Left cardiac atrium (tissue), 4 donors: ENCODE measurements at places on chromosomes 5 and 9. TPM values are rescaled to one million over a fixed set of nuclear protein-coding genes. Genes with fewer than 3 reads are reported as not detected.

DNA sequence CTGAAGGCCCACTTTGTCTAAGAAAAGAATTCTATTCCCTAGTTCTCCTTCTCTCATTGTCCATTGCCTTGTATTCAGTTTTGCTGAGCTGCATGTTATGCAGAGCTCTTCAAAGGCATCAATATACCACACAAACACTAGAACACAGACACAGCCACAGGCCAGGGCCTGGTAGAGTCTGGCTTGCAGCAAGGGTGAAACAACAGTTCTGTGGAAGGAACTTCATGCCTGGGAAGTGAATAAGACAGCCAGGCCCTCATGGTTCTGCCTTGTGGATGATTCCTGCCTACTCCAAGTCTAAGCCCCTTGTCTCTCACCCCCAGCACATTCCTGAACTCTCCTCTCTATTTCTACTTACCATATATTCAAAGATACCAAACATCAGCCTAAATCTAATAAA lies 30.8 kb downstream of the KLHL3 start:
- DNase-seq, result no peak

DNA sequence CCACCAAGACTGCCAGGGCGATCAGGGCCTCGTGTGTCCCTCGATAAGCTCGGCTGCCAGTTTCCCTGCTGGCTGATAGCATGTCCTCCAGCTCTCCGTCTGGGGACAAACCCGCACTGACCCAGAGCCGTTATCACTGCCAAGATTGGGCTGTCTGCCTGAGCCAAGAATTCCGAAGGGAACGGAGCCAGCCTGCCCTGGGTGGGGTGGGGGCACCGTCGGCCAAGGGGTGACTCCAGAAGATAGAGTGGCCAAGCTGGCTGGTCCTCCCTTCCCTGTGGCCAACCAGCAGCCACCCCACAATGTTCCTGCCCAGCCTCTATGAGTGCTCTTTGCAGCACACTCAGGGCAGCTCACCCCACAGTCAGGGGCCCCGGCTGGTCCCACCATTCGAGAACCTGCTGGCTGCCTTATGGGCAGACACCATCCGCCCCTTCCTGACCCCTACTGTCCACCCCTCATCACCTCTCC lies 29.4 kb downstream of the HRH2 start:
- DNase-seq, result peak; percentile 83

DNA sequence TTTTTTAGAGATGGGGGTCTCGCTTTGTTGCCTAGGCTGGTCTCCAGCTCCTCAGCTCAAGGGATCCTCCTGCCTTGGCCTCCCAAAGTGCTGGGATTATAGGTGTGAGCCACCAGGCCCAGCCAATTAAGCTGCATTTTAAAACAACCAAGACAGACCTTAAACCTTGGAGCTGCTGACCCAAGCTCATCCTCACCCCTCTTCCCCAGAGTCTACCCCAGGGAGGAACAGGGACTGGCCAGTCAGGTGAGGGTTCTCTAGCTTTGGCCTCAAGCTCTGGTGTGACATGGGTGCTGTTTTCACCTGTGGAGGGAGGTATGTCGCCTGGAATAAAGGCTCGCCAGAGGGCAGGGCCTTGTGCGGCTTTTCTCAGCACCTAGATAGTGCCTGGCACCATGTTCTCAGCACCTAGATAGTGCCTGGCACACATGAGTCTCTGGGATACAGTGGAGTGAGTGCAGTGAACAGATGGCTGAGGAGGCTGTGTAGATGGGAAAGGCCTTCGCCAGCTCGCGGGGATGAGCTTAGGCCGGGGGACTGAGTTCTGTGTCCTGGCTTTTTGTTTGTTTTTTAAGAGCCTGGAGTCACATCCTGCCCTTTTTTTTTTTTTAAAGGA lies 7.4 kb downstream of the CDK9 start:
- DNase-seq, result no peak

Gene PLEKHG4B
- 0.06 TPM for total RNA-seq

Gene SH3GL2
- total RNA-seq, result 0.18 TPM

Gene NR4A3
- total RNA-seq, result 92.1 TPM
